SK-N-MC (cell line): ENCODE measurements at places on chromosomes 2 and 18.

DNA sequence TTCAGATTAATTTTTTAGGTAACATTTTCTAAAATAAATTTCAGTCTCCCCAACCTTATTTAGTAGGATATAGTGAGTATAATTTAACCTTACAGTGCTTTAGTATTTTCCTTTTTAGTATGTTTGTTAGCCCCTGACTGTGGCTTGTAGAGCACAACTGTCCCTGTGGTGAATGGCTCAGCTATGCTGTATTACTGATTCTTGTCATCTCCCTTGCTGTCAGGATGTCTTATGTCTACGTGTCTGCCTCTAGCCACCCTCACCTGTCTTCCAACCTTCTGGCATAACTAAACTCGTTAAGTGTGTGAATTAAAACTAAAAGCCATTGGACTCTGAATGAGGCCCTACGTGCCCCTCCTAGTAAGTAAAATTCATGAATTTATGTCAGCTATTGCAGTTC, 18.4 kb downstream of the MRPS9 start:
- DNase-seq: no peak

DNA sequence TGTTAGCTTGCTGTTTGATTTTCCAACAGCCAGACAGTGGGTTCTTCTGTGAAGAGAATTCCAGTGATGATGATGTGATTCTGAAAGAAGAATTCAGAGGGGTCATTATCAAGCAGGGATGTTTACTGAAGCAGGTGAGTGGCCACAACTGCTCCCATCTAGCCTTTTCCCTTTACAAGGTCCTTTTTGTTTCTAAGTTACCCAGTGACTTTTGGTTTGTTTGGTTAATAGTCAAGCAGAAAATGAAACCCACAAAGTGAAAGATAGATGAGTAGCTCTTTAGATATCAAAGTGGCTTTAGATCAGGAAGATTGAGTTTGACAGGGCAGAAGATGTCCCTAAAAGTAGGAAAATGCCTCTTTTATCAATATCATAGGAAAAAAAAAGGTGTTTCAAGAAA, 23.3 kb downstream of the PLEK start:
- DNase-seq: no peak

GRCh38 chr18:38944446-38945024, 1378.9 kb upstream of the CELF4 start:
- no peak for DNase-seq

GRCh38 chr2:225566798-225567197, 167.3 kb downstream of the NYAP2 start:
- no peak for DNase-seq

DNA sequence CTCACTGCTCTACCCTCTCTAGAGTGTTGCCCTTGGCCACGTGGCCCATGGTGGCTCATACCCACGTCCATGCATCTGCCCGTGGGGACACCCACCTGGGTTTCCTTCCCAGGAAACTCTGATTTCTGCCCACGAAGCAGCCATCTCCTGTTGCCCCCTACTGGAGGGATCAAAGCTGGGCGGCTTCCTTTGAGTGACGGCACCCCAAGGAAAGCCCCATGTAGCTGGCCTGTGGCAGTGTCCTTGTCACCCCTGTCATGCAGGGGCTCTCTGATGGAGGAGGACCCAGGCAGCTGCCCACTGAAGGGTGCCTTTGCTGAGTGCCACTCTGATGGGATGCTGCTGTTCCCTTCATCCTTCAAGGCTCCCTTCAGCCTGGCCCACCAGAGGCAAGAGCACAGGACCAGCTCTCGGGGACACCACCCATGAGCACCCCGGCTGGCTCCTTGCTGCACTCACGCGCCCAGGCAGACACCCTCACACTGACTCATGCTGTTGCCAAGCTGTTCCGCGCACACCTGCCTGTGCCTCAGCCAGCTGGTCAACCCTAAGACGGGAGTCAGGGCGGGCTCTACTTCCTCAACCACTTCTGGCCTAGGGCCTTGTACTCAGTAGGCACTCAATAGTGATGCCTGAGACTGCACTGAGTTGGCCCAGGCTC, 101.1 kb downstream of the CTIF start:
- no peak for DNase-seq

DNA sequence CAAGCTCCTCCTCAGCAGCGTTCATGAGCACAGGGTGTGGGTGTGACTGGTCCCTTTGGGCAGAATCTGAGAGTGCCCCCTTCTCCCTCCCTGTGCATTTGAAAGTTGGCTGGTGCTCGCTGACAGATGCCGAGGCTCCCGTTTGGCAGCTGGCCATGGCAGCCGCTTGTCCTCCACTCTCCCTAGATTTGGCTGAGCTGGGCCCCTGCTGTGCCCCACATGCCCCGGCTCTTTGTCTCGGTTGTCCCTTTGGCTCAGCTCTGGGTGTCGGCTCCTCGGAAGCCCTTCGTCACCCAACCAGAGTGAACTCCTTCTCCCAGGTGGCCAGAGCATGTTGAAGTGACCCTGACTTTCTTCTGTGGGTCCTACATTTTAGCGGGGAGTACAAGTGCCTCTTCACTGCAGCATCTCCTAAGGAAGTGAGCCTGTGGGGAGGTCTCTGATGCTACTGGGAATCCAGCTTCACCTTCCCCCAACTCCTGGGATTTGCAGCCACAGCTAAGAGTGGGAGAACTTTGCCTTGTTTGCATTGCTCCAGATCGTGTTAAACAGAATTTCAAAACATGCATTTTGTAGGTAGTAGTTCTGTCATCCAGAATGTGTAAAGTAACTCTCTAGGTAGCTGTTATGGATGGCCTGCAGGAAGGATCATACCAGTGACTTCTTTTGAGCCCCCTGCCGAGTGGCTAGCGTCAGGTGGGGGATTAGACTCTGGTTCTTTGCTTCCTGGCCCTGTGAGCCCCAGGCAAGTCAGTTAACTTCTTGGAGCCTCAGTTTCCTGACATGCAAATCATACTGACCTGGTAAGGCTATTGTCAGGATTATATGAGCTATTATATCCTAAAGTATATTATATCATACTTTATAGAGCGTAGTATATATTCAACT, 24.2 kb downstream of the HPCAL1 start:
- DNase-seq: no peak

DNA sequence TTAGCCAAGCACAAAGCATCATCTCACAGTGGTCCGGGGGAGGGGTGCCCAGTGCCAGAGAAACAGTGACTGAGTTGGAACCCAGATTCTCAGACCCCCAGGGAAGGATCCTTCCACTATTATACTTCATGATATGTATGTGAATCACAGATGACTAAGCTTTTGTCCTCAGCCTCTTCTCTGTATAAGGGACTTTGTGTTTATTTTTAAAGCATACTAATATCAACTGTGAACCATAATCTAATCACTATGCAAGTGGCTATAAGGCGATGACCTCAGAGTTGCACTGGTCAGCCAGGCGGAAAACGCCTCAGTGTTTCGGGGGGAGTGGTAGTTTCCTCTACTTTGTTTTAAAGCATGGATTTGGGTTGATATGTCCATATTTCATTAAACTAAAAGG, 160.4 kb upstream of the TMEM200C start:
- DNase-seq: no peak

GRCh38 chr2:180325416-180326120, 318.5 kb upstream of the CWC22 start:
- DNase-seq: no peak

DNA sequence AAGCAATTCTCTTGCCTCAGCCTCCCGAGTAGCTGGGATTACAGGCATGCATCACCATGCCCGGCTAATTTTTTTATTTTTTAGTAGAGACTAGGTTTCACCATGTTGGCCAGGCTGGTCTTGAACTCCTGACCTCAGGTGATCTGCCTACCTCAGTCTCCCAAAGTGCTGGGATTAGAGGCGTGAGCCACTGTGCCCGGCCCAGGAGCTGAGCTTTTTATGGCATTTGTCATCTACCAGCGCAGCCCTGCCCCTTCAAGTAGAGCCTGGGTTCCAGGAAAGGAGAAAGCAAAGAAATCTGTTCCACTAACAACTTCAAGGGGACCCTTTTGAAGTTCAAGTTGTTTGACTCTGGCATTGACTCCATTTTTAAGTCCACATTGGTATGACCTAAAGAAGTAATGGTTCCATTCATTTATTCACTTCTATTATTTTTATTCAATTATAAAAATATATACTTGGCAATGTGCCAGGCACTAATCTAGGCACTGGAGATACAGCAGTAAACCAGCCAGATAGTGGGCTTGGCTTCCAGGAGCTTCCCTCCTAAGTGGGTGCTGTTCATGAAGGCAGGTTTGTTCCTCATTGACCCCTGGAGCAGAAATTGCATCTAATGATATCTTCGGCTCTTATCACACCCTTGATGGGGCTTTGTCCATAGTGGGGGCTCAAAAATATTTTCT, 8.0 kb upstream of the SFTPB start:
- DNase-seq: no peak

DNA sequence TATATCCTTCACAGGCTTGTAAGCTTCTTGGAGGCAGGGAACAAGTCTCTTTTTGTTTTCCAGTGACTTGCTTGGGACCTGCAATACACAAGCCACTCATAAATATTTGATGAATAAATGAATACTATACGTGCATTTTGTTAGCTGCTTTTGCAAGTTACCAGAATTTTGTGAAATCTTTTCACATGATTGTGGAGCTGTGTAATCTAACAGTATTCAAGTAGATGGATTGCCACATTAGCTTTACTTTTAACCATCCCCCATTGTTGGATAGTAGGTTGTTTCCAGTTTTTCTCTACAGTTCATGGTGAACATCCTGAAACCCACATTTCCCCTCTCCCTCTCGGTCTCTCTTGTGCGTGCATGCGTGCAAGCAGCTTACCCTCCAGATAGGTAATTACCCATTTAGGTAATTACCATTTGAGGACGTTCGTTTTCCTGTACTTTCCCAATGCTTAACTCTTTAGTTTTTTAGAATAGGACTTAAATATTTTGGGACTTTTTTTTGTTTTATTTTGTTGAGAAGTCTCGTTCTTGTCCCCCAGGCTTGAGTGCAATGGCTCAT, 12.5 kb downstream of the ZNF407 start:
- DNase-seq: no peak

DNA sequence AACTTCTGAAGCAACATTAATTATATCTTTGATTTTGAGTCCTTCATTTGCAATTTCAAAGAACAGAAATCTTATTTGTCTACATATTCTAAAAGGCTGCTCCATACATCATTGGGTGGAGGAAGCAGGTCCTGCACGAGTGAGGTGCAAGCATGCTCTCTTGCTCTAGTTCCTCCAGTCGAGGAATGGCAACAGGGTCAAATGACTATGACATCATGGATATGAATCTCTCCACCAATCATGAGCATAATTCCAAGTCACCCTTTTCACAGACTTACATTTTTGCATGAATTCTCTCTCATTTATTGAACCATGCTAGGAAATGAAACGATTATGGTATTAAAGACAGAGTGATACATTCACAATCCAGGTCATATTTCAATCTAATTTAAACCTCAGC, 608.8 kb upstream of the SOX11 start:
- no peak for DNase-seq

- no peak for DNase-seq
Measured at GRCh38 chr2:240925191-240925567, 19.0 kb downstream of the CROCC2 start.

- DNase-seq: no peak
Measured at GRCh38 chr2:120893811-120894584, 158.3 kb downstream of the GLI2 start.

GRCh38 chr18:58960946-58961722, 96.5 kb downstream of the ZNF532 start:
- no peak for DNase-seq

- no peak for DNase-seq
Measured at GRCh38 chr2:96449174-96449573, 56.0 kb downstream of the NEURL3 start.

DNA sequence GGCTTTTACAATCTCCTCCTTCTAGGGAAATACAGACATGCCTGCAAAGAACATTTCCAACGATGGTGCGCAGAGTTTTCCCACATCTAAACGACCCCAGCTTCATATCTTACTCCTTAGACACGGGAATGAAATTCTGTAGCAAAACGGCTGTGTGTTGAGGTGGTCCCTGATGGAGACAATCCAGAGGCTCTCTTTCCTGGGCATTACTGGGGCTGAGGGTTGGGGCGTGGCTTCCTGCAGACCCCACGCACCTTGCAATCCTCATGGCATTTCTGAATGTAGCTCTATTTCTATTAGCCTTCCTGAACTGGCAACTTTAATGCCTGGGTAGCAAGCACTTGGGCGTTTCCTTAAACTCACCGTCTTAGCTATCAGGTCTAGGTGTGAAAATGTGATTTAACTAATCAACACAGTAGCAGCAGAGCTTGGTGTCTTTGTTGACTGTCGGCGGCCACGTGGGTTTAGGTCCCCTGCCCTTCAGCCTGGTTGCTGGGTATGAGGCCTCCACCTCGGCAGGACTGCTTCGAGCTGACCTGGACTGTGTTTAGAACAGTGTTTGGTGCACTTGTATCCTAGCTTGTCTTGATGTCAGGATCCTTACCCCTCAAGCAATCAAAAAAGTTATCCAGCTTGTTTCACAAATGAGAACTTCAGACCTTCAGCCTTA, 242.8 kb downstream of the GBX2 start:
- no peak for DNase-seq

DNA sequence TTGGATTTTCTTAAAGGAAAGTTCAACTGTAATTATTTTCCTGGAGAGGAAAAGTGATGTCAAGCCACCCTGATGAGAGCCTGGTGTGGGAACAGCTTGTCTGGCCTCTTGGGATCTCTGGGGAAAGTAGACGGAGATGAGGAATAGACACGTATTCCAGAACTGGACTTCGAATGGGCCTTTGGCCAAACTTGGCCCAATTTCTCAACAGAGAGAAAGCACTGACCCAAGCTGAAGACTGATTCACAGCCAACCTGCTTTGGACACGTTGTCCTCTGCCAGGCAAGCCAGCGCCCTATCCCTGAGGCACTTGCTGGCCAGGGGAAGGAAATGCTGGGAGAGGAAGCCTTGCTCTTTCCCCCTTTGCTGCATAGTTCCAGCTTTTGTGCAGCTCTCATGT, 70.8 kb upstream of the CTAGE1 start:
- DNase-seq: no peak

DNA sequence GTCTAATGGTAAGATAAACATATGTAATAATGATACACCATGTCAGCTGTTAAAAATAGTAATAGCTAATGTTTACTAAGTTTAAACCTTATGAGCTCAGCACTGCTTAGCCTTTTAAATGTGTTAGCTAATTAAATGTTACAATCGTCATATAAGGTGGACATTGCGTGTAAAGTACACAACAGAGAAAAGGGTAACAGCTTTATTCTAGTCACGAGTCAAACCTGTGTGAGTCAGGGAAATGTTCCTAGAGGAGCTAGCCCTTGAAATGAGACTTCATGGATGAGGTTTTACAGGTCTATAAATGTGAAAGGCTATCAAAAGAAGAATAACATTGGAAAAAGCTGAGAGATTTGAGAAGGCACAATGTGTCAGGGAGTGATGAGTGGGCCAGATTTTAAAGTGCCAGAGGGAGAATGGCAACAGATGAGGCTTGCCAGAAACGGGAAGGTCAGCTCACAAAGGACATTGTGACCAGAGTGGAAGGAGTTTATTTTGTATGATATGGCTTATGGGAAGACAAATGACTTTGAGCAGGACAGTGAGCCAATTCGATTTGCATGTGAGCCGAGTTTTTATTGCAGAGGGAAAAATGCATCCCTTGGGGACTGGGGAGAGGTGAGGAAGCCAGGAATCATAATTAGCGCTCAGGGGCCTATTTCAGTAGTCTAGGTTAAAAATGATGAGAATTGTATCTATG, 276.3 kb downstream of the CTNNA2 start:
- no peak for DNase-seq

GRCh38 chr2:121386707-121387106, 101.7 kb upstream of the TFCP2L1 start:
- DNase-seq: no peak

GRCh38 chr2:129055824-129056223, 737.2 kb upstream of the HS6ST1 start:
- DNase-seq: no peak

GRCh38 chr2:239598011-239598731, 197.4 kb upstream of the HDAC4 start:
- DNase-seq: no peak

GRCh38 chr2:173030561-173031490, 44.8 kb upstream of the MAP3K20 start:
- no peak for DNase-seq
